Occipital lobe (tissue), 3 donors: ENCODE measurements at places on chromosomes 5 and 9. TPM values are rescaled to one million over a fixed set of nuclear protein-coding genes. Genes with fewer than 3 reads are reported as not detected.

Gene HTR1A
- total RNA-seq = 18.2 TPM

Gene SPAAR
- total RNA-seq = 0.31 TPM

Gene SLC6A18
- not detected for total RNA-seq

Gene CDC25C
- 2.3 TPM for total RNA-seq

Gene HRCT1
- total RNA-seq = not detected

Gene IL3
- total RNA-seq = not detected

Gene C5orf34
- 4.4 TPM for total RNA-seq

Gene LHX3
- total RNA-seq = not detected

Gene PROB1
- total RNA-seq = 0.16 TPM

Gene SPRY4
- total RNA-seq = 3.3 TPM

Gene ZDHHC11
- 7.2 TPM for total RNA-seq

Gene C5orf58
- not detected for total RNA-seq

Gene UGT3A2
- 0.16 TPM for total RNA-seq

Gene LIFR
- 83.4 TPM for total RNA-seq

Gene PCDHA1
- 6.6 TPM for total RNA-seq

Gene RNF208
- total RNA-seq = 1.4 TPM

Gene BTNL8
- total RNA-seq = not detected

Gene FAXDC2
- 7.2 TPM for total RNA-seq

Gene NOXA1
- 2.0 TPM for total RNA-seq

Gene KIF27
- 17.3 TPM for total RNA-seq

Gene WDR38
- total RNA-seq = not detected

Gene PKD2L2
- total RNA-seq = not detected

Gene LHX6
- 20.0 TPM for total RNA-seq

Gene EGFLAM
- 3.1 TPM for total RNA-seq

Gene KLHL9
- total RNA-seq = 81.4 TPM

Gene SOHLH1
- total RNA-seq = not detected

Gene HSPA4
- 129 TPM for total RNA-seq

Gene FYB1
- total RNA-seq = 1.4 TPM

Gene CYFIP2
- 84.7 TPM for total RNA-seq

Gene LCN1
- total RNA-seq = not detected

Gene PCDHB6
- 3.1 TPM for total RNA-seq

Gene RNF130
- total RNA-seq = 78.0 TPM

Gene OTULINL
- total RNA-seq = 32.6 TPM

Gene RETREG1
- 71.3 TPM for total RNA-seq

Gene SLC4A9
- total RNA-seq = under 0.01 TPM

Gene SLC27A6
- total RNA-seq = 0.62 TPM

Gene OTP
- not detected for total RNA-seq

Gene DOCK2
- 6.4 TPM for total RNA-seq

Gene INSL6
- not detected for total RNA-seq

Gene PTGDS
- total RNA-seq = 52.1 TPM

Gene SOWAHA
- 5.1 TPM for total RNA-seq

Gene TICAM2
- 0.94 TPM for total RNA-seq

Gene CCNO
- 0.16 TPM for total RNA-seq

Gene DNAI1
- total RNA-seq = 0.78 TPM

Gene BAAT
- 0.31 TPM for total RNA-seq

Gene DNAH5
- 5.5 TPM for total RNA-seq

Gene TMEM215
- total RNA-seq = 1.1 TPM

Gene FGF18
- 0.62 TPM for total RNA-seq

Gene ZNF622
- total RNA-seq = 25.9 TPM

Gene GLRA1
- total RNA-seq = 0.16 TPM

Gene SLC36A3
- total RNA-seq = not detected

Gene CCL19
- total RNA-seq = not detected

Gene TLX3
- total RNA-seq = not detected

Gene CARD6
- 1.6 TPM for total RNA-seq

Gene OR13C3
- total RNA-seq = not detected

Gene TGFBI
- 4.2 TPM for total RNA-seq
